Adrenal gland (tissue), 19 donors: ENCODE measurements at places on chromosomes 3 and 15. TPM values are rescaled to one million over a fixed set of nuclear protein-coding genes. Genes with fewer than 3 reads are reported as not detected.

UROC1 gene
- total RNA-seq: 0.22 TPM

FBXL22 gene
- 0.69 TPM for total RNA-seq

SLC12A1 gene
- total RNA-seq: 0.32 TPM

EBLN2 gene
- 8.7 TPM for total RNA-seq

ADAMTS17 gene
- total RNA-seq: 6.8 TPM

ACTRT3 gene
- 2.1 TPM for total RNA-seq

TEX9 gene
- 11.5 TPM for total RNA-seq

XCR1 gene
- total RNA-seq: not detected

CD200 gene
- 1.7 TPM for total RNA-seq

SPG11 gene
- 57.4 TPM for total RNA-seq

GRCh38 chr3:125061170-125061569 lies 5.4 kb upstream of the HEG1 start:
- no peaks in the 10 kb centered on the region for H3K27me3 ChIP-seq
- H3K4me1 ChIP-seq: peaks cover 22% of the 10 kb centered on the region
- no peak overlapping the region for H3K4me3 ChIP-seq
- peak overlapping the region; percentile 3 for H3K27ac ChIP-seq
- DNase-seq: peak; percentile 84
- no peaks in the 10 kb centered on the region for H3K36me3 ChIP-seq

- H3K4me3 ChIP-seq: peak overlapping the region; percentile 98
- no peak for DNase-seq
- H3K4me1 ChIP-seq: peaks cover 34% of the 10 kb centered on the region
- no peaks in the 10 kb centered on the region for H3K36me3 ChIP-seq
Observed at GRCh38 chr3:88149101-88149508, 654 bp upstream of the C3orf38 start.

DNA sequence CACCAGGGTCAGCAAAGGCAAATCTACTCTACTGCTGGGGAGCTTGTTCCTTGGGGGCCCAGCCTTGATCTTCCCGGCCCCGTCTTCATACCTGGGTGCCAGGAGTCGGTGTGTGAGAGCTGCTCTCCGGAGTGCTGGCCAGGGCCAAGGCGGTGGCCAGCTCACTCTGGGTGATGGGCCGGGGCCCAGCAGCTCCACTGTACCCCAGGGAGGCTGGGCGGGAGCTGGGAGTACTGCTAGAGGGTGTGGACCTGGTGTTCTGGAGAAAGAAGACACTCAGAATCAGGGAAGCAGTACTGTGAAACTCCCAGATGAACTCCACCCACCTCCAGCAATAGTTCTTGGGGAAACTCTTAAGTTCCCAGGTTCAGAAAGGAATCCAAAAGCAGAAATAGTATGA lies 11.9 kb downstream of the UBL7 start:
- no peak overlapping the region for H3K4me3 ChIP-seq
- no peaks in the 10 kb centered on the region for H3K27me3 ChIP-seq
- H3K36me3 ChIP-seq: peaks cover 79% of the 10 kb centered on the region
- H3K4me1 ChIP-seq: no peaks in the 10 kb centered on the region
- no peak for DNase-seq

- H3K27me3 ChIP-seq: no peaks in the 10 kb centered on the region
- no peaks in the 10 kb centered on the region for H3K36me3 ChIP-seq
- no peak for DNase-seq
- H3K4me1 ChIP-seq: peaks cover 27% of the 10 kb centered on the region
- H3K27ac ChIP-seq: no peak overlapping the region
- peak overlapping the region; percentile 88 for H3K4me3 ChIP-seq
Observed at GRCh38 chr15:41559239-41559782, 299 bp downstream of the TYRO3 start.

DNA sequence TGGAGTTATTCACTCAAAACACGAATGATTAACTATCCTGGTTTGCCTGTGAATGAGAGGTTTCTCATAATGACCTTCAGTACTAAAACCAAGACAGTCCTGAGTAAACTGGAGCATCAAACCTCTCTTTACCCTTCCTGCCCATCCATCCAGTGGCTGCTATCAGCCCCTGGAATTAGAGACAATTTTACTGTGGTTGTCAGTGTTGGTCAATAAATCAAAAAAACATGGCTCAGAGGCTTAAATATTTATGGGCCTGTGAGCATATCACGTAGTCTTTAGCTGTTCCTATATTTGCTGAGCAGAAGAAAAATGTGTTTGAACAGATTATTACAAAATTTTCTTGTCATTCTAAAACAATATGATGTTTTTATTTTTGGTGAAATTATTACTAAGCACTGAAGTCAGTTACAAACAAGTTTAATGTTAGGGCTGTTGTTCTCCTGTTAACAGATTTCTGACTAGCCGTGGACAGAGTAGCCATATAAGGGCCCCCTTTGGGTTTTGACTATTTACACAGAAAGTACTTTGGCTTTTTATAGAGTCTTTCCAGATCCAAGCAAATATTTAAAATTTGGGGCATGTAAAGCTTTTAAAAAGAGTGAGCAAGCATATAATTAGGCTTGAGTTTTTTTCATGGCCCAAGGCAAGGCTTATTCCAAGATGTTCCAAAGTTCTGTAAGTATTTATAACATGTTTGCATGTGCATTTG lies 580.9 kb downstream of the DIPK2A start:
- no peak overlapping the region for H3K4me3 ChIP-seq
- no peaks in the 10 kb centered on the region for H3K4me1 ChIP-seq
- H3K27ac ChIP-seq: no peak overlapping the region
- no peaks in the 10 kb centered on the region for H3K36me3 ChIP-seq
- no peak for DNase-seq

- no peak overlapping the region for H3K4me3 ChIP-seq
- H3K27ac ChIP-seq: no peak overlapping the region
Observed at GRCh38 chr15:95449230-95449628, 881.3 kb upstream of the NR2F2 start.

- H3K36me3 ChIP-seq: peaks cover 3% of the 10 kb centered on the region
- no peaks in the 10 kb centered on the region for H3K27me3 ChIP-seq
- H3K4me1 ChIP-seq: no peaks in the 10 kb centered on the region
- no peak for DNase-seq
Observed at GRCh38 chr3:186273586-186273985, 88.4 kb downstream of the DGKG start.

DNA sequence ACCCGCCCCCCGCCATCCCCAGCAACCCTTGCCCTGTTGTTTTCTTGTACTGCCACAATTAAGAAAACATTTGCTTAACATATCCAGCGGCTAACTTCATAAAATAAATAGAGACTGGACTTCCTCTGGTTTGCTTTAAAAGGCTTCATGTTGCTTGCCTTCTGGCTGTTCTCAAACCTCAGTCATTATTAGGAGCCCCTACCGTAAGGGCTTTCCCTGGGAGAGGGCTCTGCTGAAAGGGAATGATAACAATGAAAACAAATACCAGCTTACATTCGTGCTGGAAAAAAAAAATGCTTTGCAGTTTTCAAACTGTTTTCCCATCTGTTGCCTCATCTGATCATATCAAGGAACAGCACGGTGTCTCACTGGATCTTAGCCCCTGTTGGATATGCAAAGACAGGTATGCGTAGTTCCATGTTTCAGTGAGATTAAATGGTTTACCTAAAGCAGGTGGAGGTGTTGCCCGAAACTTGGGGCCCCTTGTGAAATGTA lies 77.2 kb upstream of the VGLL4 start:
- no peaks in the 10 kb centered on the region for H3K27me3 ChIP-seq
- peaks cover 4% of the 10 kb centered on the region for H3K4me1 ChIP-seq
- peak overlapping the region; percentile 89 for H3K4me3 ChIP-seq

- H3K36me3 ChIP-seq: no peaks in the 10 kb centered on the region
- no peak for DNase-seq
- peaks cover 7% of the 10 kb centered on the region for H3K4me1 ChIP-seq
- no peak overlapping the region for H3K27ac ChIP-seq
- no peaks in the 10 kb centered on the region for H3K27me3 ChIP-seq
Observed at GRCh38 chr3:30324587-30324986, 281.8 kb upstream of the TGFBR2 start.

DNA sequence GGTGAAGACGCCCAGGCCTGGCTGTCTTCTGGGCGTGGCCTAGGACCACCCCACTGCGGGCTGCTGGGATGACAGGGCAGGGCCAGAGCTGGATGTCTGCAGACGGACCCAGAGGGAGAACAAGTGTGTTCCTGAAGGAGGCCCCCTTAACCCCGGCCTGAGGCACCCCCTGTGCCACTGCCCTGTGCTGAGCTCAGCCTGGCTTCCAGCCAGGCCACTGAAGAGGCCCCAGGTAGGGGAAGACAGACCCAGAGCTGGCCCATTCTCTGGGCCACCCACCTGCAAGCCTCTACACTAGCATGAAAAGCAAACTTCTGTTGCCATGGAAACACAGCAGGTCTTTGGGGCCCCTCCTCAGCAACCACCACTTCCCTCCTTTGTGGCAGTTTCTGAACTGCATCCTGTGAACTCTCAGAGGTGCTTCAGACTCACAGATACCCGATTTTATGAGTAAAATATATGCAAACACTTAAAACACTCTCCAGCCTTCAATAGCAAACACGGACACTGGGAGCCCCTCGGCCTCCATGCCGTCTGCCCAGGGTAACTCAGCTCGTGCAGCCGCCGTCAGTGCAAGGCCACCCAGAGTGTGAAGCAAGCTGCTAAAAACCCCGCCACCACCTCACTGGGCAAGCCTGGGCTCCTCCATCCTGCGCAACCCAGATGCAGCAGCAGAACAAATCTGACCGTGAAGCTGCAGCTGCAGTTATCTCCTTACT lies 42.5 kb downstream of the CMTM6 start:
- no peak overlapping the region for H3K4me3 ChIP-seq
- H3K27me3 ChIP-seq: no peaks in the 10 kb centered on the region
- DNase-seq: no peak
